ENCODE measurements at places on chromosomes 1 and 21. TPM values are rescaled to one million over a fixed set of nuclear protein-coding genes. Genes with fewer than 3 reads are reported as not detected.

DNA sequence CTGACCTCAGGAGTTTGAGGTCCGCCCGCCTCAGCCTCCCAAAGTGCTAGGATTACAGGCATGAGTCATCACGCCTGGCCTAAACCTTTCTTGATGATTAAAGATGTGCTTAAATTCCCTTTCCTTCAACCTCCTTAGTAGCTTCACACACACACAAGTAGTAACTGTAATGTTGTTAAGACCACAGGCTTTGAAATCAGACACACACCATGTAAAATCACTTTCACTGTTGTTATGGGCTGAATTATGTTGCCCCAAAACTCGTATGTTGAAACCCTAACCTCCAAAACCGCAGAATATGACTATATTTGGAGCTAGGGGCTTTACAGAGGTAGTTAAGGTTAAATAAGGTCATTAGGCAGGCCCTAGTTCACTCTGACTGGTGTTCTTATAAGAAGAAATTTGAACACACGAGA lies 180.2 kb downstream of the NR5A2 start:
- no peak overlapping the region for H3K27ac ChIP-seq
- DNase-seq: no peak
- H3K36me3 ChIP-seq: peaks cover 3% of the 10 kb centered on the region
- H3K4me3 ChIP-seq: no peak overlapping the region
- no peaks in the 10 kb centered on the region for H3K27me3 ChIP-seq
- H3K4me1 ChIP-seq: peaks cover 4% of the 10 kb centered on the region

DNA sequence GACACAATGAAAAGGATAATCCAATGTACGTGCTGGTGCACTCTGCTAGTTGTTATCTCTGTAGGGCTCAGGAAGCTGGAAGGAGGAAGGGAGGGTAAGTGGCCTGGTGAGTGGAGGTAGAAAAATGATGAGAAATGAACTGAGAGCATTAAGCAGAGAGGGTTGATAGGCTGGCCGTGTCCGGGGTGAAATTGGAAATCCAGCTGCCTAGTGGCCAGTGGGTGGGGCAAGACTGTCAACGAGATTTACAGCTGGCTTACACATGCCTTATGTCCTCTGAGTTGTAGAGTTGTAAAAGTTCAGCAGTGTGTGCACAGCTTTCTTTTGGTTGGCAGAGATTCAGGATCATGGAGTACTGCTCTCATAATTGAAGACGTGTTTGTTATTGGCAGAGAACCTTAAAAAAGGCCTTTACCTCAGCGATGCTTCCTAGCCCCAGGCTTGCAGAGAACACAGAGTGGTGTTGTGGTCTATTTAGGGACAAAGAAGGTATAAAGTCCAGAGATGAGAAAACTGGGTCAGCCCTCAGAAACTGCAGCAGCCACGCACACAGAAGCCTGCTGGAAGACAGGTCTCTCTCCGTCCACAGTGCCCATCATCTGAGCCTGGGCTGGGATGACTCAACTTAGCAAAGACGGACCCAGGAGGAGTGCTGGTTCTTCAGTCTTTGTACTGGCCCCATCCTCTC lies 132.4 kb downstream of the EDEM3 start:
- no peaks in the 10 kb centered on the region for H3K4me1 ChIP-seq
- H3K27ac ChIP-seq: no peak overlapping the region
- H3K36me3 ChIP-seq: no peaks in the 10 kb centered on the region
- no peak overlapping the region for H3K4me3 ChIP-seq
- peaks cover 52% of the 10 kb centered on the region for H3K27me3 ChIP-seq

The KCNJ10 gene
- not detected for total RNA-seq

GRCh38 chr1:26079960-26080814 lies 12.8 kb upstream of the TRIM63 start:
- H3K36me3 ChIP-seq: peaks cover 4% of the 10 kb centered on the region
- peaks cover 12% of the 10 kb centered on the region for H3K4me1 ChIP-seq
- no peak overlapping the region for H3K27ac ChIP-seq

- no peak overlapping the region for H3K4me3 ChIP-seq
- DNase-seq: no peak
- no peaks in the 10 kb centered on the region for H3K36me3 ChIP-seq
- H3K27ac ChIP-seq: no peak overlapping the region
Measured at GRCh38 chr21:33121715-33122475, 52.0 kb downstream of the OLIG1 start.

Measured in T-helper 17 cell (primary cell).